ENCODE measurements at places on chromosomes 13 and 19. TPM values are rescaled to one million over a fixed set of nuclear protein-coding genes. Genes with fewer than 3 reads are reported as not detected.

MISP3 gene
- 3.5 TPM for total RNA-seq

CLEC17A gene
- 0.18 TPM for total RNA-seq

ABCC4 gene
- 30.0 TPM for total RNA-seq

CRB3 gene
- total RNA-seq: 55.1 TPM

- H3K4me3 ChIP-seq: no peak overlapping the region
- no peaks in the 10 kb centered on the region for H3K27me3 ChIP-seq
- H3K36me3 ChIP-seq: peaks cover 40% of the 10 kb centered on the region
- H3K27ac ChIP-seq: no peak overlapping the region
- no peaks in the 10 kb centered on the region for H3K4me1 ChIP-seq
- no peak for DNase-seq
These were observed 22.7 kb upstream of the ASF1B start for GRCh38 chr19:14159059-14159458.

GRCh38 chr13:96403651-96404050 is 313.7 kb downstream of the HS6ST3 start:
- H3K4me3 ChIP-seq: no peak overlapping the region
- H3K27me3 ChIP-seq: peaks cover 2% of the 10 kb centered on the region
- no peak overlapping the region for H3K27ac ChIP-seq
- no peak for DNase-seq
- no peaks in the 10 kb centered on the region for H3K4me1 ChIP-seq
- no peaks in the 10 kb centered on the region for H3K36me3 ChIP-seq

DNA sequence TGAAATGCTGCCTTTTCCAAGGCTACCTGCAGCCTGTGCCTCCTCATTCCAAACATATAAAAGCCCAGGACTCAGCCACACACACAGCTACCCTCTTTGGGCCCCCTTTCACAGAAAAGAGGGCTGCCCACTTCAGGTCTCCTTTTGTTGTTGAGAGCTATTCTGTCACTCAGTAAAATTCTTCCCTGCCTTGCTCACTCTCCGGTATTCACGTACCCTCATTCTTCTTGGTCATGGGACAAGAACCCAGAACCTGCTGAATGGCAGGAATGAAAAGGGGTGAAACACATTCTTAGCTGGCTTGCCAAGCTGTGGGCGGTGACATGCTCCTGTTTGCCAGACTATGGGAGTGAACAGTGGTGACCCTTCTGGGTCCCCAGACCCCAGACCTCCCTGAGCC is 338.0 kb upstream of the ATXN8OS start:
- no peak for DNase-seq
- H3K36me3 ChIP-seq: no peaks in the 10 kb centered on the region
- H3K4me1 ChIP-seq: no peaks in the 10 kb centered on the region
- H3K4me3 ChIP-seq: no peak overlapping the region
- H3K27ac ChIP-seq: no peak overlapping the region

- no peaks in the 10 kb centered on the region for H3K36me3 ChIP-seq
- H3K4me1 ChIP-seq: peaks cover 13% of the 10 kb centered on the region
- no peak for DNase-seq
- no peaks in the 10 kb centered on the region for H3K27me3 ChIP-seq
These were observed 28.5 kb downstream of the ATP11A start for GRCh38 chr13:112718318-112718717.
